ENCODE measurements at places on chromosomes 11 and 22. TPM values are rescaled to one million over a fixed set of nuclear protein-coding genes. Genes with fewer than 3 reads are reported as not detected.

GRCh38 chr11:92653454-92653853, 316.0 kb upstream of the MTNR1B start:
- DNase-seq, result no peak

The JHY gene
- 7.1 TPM for total RNA-seq

DNA sequence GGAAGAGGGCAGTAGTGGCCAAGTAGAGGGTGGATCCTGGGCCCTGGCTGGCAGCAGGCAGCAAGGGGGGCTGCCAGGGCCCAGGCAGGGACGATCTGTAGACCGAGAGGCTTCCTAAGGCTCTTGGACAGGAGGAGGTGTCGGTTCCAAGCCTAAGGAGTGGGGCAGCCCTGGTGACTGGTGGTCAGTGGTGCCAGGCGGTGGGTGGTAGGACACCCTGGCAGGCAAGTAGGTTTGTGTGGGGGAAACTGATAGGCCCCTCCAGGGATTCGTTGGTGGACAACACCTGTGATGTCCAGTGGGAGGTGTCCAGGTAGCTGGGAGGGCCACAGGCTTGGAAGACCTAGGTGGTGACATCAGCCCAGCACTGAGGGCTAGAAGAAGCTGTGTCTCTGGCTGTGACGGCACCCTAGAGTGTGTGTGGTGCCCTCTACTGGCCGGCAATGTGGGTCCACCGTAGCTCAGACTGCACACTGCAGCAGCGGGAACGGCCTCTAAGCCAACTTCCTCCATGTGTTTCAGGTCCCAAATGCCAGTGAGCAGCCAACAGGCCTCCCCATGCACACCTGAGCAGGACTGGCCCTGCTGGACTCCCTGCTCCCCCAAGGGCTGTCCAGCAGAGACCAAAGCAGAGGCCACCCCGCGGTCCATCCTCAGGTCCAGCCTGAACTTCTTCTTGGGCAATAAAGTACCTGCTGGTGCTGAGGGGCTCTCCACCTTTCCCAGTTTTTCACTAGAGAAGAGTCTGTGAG, 9.4 kb upstream of the SAMM50 start:
- DNase-seq, result no peak

The SLC22A9 gene
- total RNA-seq, result not detected

The PDGFD gene
- total RNA-seq, result 26.0 TPM

- DNase-seq, result no peak
Observed at GRCh38 chr22:30926706-30927105, 41.9 kb downstream of the MORC2 start.

DNA sequence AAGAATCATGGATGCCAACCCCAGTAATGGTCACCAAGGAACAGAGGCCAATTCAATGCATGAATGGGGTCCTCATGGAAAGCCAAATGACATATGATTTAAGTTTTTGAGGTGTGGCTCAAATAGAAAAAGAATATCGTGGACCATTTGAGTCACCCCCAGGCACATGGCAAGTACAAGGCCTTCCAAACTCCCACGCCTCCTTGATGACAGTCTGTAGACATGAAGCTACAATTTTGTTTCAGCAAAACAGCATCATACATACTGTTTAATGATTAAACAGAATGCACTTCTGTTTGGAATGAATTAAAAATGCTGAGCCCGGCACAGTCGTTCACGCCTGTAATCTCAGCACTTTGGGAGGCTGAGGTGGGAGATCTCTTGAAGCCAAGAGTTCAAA, 7.4 kb downstream of the FADD start:
- DNase-seq, result no peak

DNA sequence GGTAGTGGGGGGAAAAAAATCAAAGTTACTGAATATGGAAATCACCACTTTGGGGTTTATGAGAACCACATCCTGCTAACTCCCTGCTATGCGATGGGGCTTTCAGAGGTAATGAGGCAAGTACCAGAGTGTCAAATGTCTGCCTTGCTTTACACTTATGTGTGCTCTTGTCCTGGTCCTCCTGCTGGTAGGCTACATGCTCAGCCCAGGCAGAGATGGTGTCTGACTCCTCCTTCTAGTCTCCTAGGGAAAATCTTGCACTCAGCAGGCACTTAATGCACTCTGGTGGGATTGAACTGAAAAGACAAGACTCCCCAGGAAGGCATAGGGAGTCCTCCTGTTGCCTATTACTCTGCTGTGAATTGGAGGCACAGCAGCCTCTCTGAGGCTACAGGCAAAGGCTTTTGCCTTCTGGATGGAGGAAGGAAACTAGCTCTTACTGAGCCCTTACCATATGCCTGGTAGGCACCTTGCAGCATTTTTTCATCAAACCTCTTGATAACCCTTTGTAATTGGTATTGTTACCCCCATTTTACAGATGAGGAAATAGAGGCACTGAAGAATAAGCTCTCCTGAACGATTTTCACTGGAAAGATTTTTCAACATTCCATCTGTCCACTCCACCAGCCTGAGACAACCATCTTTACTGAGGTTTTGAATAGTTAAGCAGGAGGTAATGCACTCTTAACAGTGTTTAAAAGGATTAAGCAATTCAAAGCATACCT, 132.1 kb upstream of the PAX6 start:
- DNase-seq, result no peak

- DNase-seq, result no peak
Observed at GRCh38 chr11:48004456-48004855, 24.1 kb downstream of the PTPRJ start.

DNA sequence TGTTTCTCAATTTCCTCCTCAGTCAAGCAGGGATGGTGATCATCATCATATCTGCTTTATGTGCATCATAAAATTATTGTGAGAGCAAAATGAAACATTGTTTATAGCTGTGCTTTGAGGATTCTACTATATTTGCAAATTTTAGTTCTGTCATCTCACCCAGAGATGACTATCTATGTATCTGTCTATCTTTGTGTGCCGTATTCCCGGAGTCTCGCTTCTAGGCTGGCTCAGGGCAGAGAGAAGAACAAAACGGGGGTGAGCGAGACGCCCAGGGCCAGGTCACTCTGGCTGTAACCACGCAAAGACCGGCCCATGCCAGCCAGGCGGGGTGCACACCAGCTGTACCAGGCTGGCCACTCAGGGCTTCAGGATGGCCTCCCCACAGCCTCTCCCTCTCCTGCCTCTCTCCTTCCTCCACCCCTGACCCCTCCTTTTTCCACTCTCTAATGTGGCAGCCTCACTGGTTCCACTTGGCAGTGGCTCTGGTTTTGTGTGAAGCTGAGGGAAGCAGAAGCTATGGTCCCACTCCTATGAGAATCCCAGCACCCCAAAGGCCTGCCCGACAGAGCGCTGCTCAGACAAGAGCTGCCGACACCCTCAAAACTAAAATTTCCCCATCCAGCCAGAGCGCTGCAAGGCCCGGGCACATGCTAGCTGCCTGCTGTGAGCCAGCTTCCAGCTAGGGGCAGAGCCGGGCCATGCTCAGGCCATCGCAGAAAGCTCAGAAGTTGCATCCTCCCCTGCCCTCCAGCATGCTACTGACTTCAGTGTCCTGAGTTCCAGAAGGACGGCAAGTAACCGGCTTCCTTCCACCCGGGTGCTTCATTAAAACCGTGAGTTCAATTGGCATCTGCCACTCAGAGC, 139.5 kb upstream of the TBCEL start:
- DNase-seq, result no peak

The OR52I2 gene
- not detected for total RNA-seq

GRCh38 chr22:45163099-45163450, 650 bp upstream of the NUP50 start:
- DNase-seq, result no peak

DNA sequence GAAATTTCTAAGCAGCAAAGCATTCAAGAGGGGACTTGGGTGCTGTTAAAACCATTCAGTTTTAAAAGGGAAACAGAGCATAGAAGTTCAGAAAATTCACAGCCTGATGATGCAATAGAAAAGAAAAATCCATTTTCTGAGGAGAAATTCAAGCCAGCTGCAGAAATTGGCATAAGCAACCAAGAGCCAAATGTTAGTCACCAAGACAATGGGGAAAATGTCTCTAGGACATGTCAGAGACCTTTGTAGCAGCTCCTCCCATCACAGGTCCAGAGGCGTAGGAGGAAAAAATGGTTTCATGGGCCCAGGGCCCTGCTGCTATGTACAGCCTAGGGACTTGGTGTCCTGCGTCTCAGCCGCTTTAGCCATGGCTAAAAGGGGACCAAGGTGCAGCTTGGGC, 5.5 kb upstream of the IRAG1 start:
- no peak for DNase-seq

DNA sequence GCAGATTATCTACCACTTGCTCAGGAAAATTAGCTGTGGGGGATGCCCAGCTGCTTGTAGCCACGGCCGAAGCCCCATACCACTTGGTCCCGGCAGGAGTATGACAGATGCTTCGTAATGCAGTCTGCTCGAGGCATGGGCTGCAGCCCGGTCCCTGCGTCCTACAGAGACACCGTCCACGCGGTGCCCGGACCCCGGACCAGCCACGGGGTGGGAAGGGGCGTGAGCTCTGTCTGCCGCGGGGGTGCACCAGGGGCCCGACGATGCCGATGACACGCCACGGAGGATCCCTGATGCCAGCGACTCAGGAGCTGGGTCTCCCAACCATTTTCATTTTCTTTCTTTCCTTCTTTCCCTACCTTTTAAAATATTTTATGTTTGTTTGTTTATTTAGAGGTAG, 30.0 kb downstream of the SLC25A17 start:
- DNase-seq, result no peak

DNA sequence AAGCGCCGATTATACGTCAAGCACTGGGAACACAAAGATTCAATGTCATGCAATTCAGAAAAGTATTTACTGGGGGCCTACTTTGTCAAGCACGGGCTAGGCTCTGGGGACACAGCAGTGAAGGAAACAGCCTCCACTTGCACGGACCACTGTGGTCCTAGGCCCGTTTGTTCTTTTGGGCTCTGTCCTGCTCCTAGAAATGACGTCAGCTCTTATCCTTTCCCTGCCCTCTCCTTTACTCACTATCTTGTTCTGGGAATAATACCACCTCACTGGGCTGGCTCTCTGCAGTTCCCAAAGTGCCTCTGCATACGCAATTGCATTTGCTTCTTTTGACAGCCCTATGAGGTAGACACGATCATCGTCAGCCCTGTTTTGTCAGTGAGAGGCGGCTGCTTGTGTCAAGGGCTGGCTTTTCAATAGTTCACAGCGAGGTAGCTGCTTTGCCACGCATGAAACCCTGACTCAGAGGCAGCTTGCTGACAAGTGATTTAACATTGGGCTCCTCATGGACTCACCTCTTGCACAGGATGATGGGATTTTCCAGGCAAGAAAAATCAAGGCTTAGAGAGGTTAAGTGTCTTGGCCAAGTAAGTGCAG, 22.9 kb upstream of the IGSF22 start:
- no peak for DNase-seq

DNA sequence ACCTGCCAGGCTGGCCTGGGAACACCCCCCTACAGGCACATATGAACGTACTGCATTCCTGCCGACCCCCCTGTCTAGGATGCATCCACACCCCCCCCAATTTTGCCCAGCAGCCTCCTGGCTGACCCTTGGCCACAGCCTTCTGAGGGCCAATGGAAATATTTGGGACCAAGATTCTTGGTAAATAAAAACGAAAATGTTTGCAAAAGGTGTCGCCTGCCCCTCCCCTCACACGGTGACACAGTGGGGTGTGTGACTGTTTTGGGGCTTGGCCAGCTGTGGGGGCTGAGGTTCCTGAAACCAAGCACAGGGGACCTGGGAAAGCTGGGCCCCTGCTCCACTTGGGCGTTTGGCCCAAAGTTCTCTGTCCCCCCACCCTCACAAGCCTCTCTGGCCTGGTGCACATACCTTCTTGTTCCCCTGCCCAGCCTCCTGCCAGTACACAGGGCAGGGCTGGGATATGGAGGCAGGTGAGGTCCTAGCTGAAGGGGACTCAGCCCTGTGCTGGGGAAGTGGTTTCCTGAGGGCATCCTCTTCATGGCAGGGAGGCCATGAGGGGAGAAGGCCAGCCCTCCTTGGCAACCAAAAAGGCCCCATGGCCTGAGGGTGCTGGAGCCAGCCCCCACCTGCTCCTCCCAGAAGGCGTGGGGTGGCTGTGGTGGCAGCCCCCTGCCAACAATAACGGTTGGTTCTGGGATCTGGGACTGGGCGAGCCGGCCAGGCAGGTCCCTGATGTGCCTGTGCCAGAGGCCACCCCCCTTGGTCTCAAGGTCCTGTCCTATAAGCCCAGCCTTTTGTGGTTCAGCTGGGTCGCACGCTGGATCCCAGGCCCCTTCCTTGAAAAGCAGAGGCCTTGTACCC, 2.1 kb upstream of the CRACR2B start:
- DNase-seq, result no peak

Data from urinary bladder (tissue), 4 donors.